ENCODE measurements at places on chromosomes 2 and 18.

- DNase-seq, result no peak
These were observed 90.6 kb upstream of the TAF1B start for GRCh38 chr2:9752441-9753275.

DNA sequence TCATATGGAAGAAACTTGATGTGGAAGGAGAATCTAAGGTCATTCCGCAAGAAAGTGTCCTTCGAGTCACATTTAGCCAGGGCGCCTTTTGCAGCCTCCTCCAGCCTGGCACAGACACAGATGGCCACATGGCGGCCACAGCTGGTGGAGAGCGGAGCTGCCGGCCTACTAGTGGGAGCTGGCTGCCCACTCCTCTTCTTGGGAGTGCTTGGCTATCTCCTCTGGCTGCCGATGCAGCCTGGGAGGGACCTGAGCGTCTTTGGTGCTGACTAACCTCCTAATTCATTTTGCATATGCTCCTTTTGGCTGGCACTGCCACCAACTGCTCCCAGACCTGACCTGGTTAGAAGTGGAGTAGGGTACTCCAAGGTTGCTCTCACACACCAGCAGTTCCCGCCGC is 199.3 kb upstream of the MYT1L start:
- DNase-seq, result no peak

- no peak for DNase-seq
These were observed 42.1 kb upstream of the GPR39 start for GRCh38 chr2:132374551-132374950.

DNA sequence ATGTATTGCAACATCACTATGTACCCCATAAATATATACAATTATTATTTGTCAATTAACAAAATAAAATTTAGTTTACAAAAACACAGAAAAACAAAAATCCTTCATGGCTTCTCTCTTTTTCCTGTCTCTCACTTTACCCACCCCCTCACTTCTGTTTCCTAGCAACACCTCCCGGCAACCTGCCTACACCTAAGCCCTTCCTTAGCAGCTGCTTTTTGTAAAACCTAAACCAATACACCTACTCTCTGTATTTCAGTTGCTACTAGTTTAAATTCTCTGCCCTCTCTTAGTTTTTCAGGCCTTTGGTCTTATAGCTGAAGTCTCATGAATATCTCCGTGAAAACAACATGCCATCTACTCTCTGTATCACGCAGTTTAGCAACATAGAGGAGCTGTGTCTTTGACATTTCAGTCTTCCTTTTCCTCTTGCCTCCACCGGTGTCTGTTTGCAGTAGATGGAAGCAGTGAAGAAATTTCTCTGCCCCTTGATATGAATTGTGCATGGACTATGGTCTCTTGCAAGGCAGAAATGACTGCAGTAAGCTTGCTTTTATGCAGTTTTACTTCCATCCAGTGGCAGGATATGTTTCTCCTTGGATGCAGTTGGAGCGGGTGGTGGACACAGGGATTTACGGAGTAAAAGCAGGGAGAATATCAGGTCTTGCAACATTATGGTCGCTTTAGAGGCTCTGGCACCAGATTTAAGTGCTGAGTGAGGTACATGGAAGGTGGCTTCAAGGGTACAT is 42.0 kb upstream of the ZDBF2 start:
- no peak for DNase-seq

- DNase-seq, result no peak
These were observed 75.6 kb upstream of the MGAT5 start for GRCh38 chr2:134178138-134178877.
